ENCODE measurements at places on chromosomes 1 and 21. TPM values are rescaled to one million over a fixed set of nuclear protein-coding genes. Genes with fewer than 3 reads are reported as not detected.

UBE2U gene
- not detected for polyA plus RNA-seq

OR2L3 gene
- polyA plus RNA-seq: not detected

ZNF683 gene
- not detected for polyA plus RNA-seq

DNAI4 gene
- polyA plus RNA-seq: 1.6 TPM

HTR6 gene
- polyA plus RNA-seq: not detected

NTRK1 gene
- not detected for polyA plus RNA-seq

AK5 gene
- polyA plus RNA-seq: 67.6 TPM

SLC9C2 gene
- not detected for polyA plus RNA-seq

BCAR3 gene
- 12.6 TPM for polyA plus RNA-seq

OLIG2 gene
- polyA plus RNA-seq: not detected

RNF220 gene
- 42.3 TPM for polyA plus RNA-seq

GUCA2A gene
- polyA plus RNA-seq: not detected

PLEKHG5 gene
- polyA plus RNA-seq: 0.42 TPM

KRTAP21-2 gene
- polyA plus RNA-seq: not detected

NFASC gene
- polyA plus RNA-seq: 13.4 TPM

CYB5RL gene
- 5.0 TPM for polyA plus RNA-seq

VCAM1 gene
- 0.92 TPM for polyA plus RNA-seq

CFAP45 gene
- 1.1 TPM for polyA plus RNA-seq

NPPB gene
- not detected for polyA plus RNA-seq

DNAH14 gene
- polyA plus RNA-seq: 7.5 TPM

HCRTR1 gene
- polyA plus RNA-seq: not detected

CTSS gene
- polyA plus RNA-seq: 1.9 TPM

LAX1 gene
- polyA plus RNA-seq: not detected

CR1L gene
- polyA plus RNA-seq: not detected

MAP3K21 gene
- 0.07 TPM for polyA plus RNA-seq

CGN gene
- 0.17 TPM for polyA plus RNA-seq

ELF3 gene
- polyA plus RNA-seq: 0.12 TPM

OR2T4 gene
- polyA plus RNA-seq: not detected

DIRAS3 gene
- 2.9 TPM for polyA plus RNA-seq

FAM3B gene
- polyA plus RNA-seq: not detected

RXRG gene
- 0.31 TPM for polyA plus RNA-seq

LIN28A gene
- 0.05 TPM for polyA plus RNA-seq

ADGRL2 gene
- 40.0 TPM for polyA plus RNA-seq

MPL gene
- polyA plus RNA-seq: not detected

SERTAD4 gene
- 7.6 TPM for polyA plus RNA-seq

MYBPH gene
- 5.5 TPM for polyA plus RNA-seq

CBR3 gene
- polyA plus RNA-seq: 13.2 TPM

C4BPA gene
- polyA plus RNA-seq: not detected

ADORA1 gene
- 1.3 TPM for polyA plus RNA-seq

BRINP2 gene
- 0.02 TPM for polyA plus RNA-seq

AMIGO1 gene
- polyA plus RNA-seq: 0.40 TPM

CFHR4 gene
- 0.06 TPM for polyA plus RNA-seq

SLC16A4 gene
- 32.8 TPM for polyA plus RNA-seq
